ENCODE measurements at places on chromosomes 13 and 19. TPM values are rescaled to one million over a fixed set of nuclear protein-coding genes. Genes with fewer than 3 reads are reported as not detected.

Gene ZGLP1
- total RNA-seq, result 6.9 TPM

Gene CLEC17A
- 0.95 TPM for total RNA-seq

Gene CA11
- total RNA-seq, result 8.8 TPM

Gene URAD
- total RNA-seq, result not detected

All from activated T-cell treated with anti-CD3 and anti-CD28 coated beads, Interleukin-2, amount 50 U/mL, for 4 hours (primary cell).